ENCODE measurements at places on chromosomes 13 and 19.

DNA sequence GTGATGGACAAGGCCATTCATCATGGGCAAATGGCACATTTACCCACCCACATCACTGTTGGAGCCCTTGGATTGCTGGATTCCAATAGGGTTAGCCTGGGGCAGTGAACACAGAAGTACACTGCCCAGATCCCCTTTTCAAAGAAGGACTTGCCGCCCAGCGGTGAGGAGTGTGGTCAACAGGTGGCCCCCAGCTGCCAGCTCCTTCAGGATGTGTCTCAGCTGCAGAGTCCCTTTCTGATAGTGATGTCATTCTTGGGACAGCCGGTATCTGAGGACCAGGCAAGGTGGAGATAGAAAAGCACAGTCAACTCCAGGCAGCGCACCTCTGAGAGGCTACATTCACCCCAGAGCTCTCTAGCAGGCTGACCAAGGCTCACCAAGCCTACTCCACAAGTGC lies 16.9 kb downstream of the ERICH6B start:
- no peak for DNase-seq

- DNase-seq = no peak
Measured at GRCh38 chr13:81017513-81018152, 676.7 kb upstream of the SPRY2 start.

DNA sequence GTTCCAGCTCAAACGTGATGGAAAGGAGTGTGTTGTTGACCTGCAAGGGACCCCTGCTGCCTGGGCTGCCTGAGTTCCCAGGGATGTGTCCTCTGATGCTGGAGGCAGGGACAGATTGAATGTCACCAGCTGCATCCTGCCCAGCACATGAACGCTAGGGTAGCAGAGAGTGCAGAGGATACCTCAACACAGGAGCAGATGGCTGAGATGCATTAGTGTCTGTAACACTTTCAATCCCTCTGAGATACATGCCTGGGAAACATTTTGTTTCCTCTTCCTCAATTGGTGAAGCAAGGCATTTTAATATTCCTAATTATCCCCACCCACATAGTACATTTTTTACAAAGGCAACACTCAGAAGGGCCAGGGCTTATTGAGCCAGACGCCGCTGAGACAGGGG lies 106.4 kb upstream of the UBL3 start:
- no peak for DNase-seq

GRCh38 chr13:44417446-44417845 lies 43.8 kb downstream of the SERP2 start:
- no peak for DNase-seq

GRCh38 chr13:27245610-27246009 lies 5.7 kb upstream of the RPL21 start:
- no peak for DNase-seq

- no peak for DNase-seq
Measured at GRCh38 chr13:72384879-72385278, 342.6 kb downstream of the MZT1 start.

- no peak for DNase-seq
Measured at GRCh38 chr19:47097396-47098201, 16.0 kb downstream of the ZC3H4 start.

DNA sequence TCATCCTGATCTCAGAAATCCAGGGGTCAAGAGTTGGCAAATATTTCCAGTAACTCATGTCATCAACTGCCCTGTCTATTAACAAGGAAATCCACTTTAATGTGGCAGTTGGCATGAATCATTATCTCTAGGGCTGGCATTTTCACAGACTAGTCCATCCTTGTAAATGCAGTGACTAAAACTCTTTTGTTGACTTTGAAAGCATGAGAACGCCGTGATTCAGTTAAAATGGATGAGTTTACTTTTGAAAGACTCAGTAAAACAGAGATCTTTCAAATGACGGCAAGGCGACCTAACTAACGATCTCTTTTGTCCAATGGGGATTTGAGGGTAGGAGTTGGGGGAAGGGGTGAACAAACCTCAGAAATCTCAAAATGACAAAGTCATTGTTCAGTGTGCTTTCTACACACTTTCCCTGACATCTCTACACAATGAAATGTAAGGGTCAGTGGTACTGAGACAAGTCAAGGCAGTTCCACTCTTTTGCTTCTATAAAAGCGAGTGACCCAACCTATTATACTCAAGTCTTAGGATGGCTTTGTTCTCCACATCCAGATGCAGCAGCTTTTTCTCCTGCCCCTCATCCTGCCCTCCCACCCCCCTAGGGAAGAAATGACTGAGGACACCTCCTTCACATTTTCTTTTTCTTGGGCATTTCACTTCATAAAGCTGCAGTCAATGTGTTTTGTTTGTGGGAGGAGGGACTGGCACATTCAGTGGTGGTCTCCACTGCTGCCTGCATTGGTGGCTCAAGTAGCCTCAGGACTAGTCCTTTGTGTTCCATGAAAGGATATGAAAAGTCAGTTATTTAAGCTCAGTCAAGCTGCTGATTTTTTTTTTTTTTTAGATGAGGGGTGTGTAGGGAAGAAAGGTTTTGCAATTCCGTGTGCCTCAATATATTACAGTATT lies 200.5 kb downstream of the ABCC4 start:
- no peak for DNase-seq

- DNase-seq = no peak
Measured at GRCh38 chr13:86608701-86609100, 809.5 kb upstream of the SLITRK6 start.

DNA sequence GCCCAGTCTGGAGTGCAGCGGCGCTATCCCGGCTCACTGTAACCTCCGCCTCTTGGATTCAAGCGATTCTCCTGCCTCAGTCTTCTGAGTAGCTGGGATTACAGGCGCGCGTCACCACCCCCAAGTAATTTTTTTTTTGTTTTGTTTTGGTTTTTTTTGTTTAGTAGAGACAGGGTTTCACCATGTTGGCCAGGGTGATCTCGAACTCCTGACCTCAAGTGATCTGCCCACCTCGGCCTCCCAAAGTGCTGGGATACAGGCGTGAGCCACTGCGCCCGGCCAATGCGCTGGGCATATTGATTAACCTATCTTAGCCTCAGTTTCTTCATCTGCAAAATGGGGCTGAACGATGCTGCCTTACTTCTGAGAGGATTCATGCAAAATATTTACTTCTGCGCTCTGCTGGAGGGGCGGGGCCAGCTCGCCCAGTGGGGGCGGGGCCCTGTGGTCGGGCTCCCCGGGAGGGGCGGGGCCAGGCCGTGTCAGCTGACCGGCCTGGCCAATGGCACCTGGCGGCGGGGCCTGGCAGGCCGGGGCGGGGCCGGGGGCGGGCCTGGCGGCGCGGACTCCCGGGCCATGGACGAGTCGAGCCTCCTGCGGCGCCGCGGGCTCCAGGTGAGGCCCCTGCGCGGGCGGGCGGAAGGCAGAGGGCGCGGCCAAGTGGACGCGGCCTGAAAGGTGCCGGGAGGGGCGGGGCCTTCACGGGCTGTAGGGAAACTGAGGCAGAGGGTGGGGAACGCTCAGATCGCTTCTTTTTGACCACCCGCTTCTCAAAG lies at the start of gene MAST3:
Gene MAST3 (plus strand): TSS at position 562 of the 776 bp plus-strand sequence. CDS start 15 bp downstream, at position 577.
- peak; percentile 93 for DNase-seq

GRCh38 chr19:45739498-45740439 lies 6.5 kb downstream of the MEIOSIN start:
- no peak for DNase-seq

DNA sequence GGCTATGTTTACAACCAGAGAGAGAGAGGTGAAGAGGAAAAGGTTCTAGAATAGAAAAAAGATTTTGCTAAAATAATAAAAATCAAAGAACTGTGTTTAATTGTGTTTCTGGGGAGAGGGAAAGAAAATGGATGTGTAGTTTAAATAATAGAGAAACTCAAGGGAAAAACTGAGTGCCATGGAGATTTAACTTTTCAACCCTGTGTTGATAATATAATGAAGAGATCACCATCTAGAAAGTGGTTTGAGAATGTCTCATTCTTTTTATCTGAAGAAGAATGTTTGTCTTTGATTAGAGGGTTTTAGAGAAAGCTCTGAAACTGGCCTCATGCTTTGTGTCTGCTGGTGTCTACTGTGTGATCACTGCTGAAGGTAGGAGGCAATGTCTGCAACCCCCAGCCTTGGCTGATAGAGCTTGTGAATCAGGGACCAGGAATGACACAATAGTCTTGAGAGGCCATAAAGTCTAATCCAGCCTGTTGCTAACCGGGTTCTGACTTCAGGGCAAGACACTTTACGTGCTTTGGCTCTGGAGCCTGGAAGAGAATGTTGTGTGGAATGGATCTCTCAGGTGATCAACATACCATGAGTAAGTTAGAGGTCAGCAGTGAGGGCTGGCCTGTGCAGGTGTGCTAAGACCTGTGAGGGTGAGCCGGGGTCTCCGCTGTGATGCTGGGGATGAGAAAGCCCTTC lies 5.4 kb downstream of the COL4A2 start:
- no peak for DNase-seq

GRCh38 chr19:13459351-13459750 lies 46.9 kb downstream of the CACNA1A start:
- DNase-seq = no peak

DNA sequence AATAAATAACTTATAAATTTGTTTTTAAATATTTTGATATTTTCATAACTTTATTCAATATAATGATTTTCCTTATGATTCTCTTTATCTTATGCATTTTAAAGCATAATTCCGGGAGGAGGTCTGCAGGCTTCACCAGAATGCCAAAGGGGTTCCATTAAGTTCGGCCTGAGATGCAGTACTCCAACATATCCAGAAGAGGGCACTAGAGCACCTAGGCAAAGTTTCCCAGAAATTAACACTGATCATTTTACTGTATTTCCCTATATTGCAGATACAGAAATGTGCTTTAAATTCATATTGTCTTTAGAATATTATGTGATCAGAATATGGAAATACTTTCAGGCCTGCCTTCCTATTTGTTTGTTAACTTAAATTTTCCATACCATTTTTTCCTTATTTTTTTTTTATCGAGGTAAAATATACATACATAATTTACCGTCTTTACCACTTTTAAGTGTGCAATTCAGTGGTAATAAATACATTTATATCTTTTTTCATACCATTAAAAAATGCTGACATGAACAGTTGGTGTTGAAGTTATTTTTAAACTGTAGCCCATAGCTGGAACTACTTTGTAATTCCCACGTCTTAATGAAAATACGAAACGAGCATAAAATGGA lies 58.9 kb upstream of the TM9SF2 start:
- DNase-seq = peak; percentile 50

- DNase-seq = peak; percentile 13
Measured at GRCh38 chr19:5621945-5622464, 571 bp downstream of the SAFB2 start.

DNA sequence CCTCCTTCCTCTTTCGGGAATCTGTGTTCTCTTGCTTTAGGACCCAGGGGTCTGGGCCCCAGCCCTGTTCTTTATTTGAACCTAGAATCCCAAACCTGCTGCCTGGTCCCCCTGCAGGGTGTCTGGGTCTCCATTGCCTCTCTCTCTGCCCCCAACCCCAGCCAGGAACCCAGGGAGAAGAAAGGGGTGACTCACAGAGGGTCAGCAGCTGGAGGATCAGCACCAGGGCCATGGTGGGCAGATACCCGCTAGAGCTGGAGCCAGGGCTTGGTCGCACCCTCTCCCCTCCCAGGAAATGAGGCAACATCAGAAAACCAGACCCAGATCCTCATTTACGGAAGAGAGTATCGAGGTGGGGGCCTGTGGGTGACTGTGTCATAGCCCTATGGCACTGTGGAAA lies at the start of gene OSCAR:
Gene OSCAR (minus strand): TSS at position 243 of the 400 bp plus-strand sequence. CDS start 11 bp downstream, at position 232.
- DNase-seq = no peak

GRCh38 chr13:105412171-105412570 lies 1123.3 kb downstream of the EFNB2 start:
- DNase-seq = no peak

GRCh38 chr13:92572190-92572589 lies 654.4 kb upstream of the GPC6 start:
- DNase-seq = no peak

DNA sequence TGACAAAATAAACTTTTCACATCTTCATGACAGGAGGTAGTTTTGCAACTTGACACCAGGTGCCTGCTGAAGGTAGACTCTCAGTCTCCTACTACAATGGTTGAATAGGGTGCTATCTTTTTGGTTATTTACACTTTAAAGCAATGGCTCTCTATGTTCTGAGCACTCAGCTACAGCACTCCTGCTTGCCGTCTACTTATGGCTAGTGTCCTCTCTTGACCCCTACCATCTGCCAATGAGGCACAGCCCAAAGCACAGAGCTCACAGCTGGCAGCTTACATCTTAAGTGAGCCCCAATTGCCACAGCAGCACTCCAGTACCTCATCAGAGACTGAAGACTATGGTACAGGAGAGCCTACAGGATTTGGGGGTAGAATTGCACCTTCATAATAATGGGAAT lies 11.4 kb downstream of the ZNF708 start:
- no peak for DNase-seq

- DNase-seq = no peak
Measured at GRCh38 chr13:114145256-114145655, 12.8 kb upstream of the RASA3 start.

- DNase-seq = no peak
Measured at GRCh38 chr13:105956921-105957320, 578.5 kb downstream of the EFNB2 start.

GRCh38 chr13:28636677-28637317 lies 22.1 kb upstream of the POMP start:
- DNase-seq = no peak

DNA sequence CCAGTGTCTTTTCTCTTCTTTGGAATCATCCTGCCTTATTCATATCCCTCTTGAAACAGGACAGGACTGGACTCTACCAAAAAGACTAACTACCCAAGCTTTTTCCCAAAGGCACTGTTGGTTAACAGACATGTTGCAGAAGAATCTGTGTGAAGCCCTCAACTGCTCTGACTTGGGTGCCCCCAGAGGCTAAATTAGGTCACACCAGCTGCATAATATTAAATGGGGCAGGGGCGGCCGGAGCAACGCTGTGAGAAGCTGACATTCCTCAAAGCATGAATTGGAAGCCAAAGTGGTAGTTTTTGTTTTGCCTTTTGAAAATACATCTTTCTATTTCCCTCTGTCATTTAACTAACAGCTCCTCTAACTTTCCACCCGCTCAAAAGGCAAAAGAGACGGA lies 185.9 kb downstream of the LHFPL6 start:
- DNase-seq = no peak

DNA sequence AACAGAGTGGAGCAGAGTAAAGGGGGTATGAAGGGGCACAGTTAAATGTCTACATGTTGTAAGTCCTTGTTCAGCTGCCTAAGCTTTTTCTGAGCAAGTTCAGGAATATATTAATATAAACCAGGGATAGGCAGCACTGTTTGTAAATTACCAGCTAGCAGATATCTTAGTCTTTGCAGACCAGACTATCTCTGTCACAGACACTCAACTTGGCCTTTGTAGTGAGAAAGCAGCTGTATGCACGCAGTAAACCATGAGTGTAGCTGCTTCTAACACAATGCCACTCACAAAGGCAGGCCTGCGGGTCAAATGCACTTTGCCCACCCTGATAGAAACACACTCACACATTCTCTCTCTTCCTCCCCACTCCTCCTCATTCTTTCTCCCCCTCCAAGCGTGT lies 1016.9 kb downstream of the UQCRFS1 start:
- no peak for DNase-seq

GRCh38 chr19:56595548-56595899 lies 422 bp downstream of the ZNF71 start:
- no peak for DNase-seq

DNA sequence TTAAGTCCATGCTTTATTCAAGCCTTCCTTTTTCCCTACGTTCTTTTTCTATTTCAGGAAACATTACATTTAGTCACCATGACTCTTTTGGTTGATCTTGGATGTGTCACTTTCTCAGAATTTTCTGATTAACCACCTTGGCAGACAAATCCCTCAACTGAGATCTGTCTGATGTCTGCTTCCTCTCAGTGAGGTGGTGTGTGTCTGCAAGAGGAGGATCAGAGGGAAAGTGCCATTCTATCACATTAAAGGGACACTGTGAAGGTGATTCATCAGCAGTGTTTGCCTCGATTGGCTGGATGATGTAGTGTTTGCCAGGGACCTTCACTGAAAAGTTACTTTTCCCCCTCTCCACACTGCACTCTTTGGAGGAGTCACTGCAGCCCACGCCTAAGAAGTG lies 3.0 kb upstream of the CCNP start:
- no peak for DNase-seq
